ENCODE measurements at places on chromosomes 16 and 17.

DNA sequence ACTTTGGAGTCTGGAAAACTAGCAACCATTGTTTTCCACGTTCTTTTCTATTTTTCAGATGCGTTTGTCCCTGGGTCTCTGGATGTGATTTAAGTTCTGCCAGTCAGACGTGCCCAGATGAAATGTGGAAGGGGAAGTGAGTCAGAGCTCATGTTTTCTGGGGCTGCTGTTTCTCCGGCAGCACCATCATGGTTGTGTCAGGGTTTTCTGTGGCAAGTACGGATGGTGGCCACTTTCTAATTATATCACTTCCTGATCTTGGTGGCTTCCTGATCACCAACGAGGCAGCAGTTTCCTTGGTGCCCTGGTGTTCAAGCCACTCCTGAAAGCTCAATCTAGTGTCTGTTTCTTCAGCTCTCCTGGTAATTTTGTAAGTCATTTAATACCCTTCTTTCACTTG, 31.4 kb upstream of the PMFBP1 start:
- DNase-seq = no peak

DNA sequence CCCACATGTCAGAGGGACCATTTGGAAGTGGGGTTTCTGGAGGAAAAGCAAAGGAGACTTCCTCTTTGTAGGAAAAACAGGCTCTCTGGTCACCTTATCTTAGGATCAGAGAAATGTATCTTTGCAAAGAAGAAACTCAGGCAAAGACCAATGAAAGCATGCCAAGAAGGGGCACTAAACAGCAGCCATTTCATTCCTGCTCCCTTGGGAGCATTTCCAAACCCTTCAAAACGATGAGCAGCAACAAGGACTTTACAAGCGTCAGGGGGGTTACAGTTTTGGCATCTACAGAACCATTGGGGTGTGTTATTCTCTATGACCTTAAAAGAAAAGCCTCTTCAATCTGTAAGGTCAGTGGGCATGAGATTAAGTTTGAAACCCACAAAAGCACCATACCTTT, 122.8 kb downstream of the SMG6 start:
- no peak for DNase-seq

DNA sequence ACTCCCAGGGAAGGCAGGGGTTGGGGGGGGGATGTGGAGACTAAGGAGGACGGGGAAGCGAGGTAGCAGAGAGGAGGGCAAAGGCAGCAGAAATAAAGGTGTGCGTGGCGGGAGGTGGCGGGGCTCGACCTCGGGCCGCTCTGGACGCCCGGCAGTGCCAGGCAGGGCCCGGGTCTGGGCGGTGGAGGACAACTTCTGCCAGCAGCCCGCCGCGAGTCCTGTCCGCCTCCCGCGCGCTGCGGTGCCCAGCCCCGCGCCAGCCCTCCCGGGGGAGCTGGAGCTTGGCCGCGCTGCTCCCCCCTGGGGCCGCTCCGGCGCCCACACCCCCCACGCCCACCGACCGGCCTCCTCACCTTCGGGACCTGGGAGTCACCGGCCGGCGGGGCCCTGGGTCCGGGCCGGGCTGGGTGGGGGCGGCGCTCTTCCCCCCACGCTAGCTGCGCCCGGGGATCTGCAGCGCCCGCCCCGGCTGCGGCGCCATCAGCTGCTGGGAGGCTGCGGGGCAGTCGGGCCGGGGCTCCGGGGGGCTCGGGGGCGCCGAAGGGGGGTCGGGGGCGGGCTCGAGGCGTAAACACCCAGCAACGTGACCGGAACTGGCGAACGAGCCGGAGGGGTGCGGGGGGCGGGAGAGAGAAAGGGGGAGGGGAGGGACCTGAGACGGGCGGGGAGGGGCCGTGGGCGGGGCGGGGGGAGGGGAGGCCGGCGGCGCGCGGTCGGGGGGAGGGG, at the start of gene CCDC92B:
Gene CCDC92B, minus strand, starts transcription at position 595 of the 726 bp plus-strand sequence. CDS start 14,507 bp downstream, outside the sequence.
- DNase-seq = no peak

- no peak for DNase-seq
Measured at GRCh38 chr16:48591976-48592375, 18.0 kb downstream of the N4BP1 start.

GRCh38 chr17:7348478-7349242, 3.3 kb upstream of the KCTD11 start:
- no peak for DNase-seq

- no peak for DNase-seq
Measured at GRCh38 chr16:88059701-88060386, 108.6 kb downstream of the BANP start.
